ENCODE measurements at places on chromosomes 12 and 14.

DNA sequence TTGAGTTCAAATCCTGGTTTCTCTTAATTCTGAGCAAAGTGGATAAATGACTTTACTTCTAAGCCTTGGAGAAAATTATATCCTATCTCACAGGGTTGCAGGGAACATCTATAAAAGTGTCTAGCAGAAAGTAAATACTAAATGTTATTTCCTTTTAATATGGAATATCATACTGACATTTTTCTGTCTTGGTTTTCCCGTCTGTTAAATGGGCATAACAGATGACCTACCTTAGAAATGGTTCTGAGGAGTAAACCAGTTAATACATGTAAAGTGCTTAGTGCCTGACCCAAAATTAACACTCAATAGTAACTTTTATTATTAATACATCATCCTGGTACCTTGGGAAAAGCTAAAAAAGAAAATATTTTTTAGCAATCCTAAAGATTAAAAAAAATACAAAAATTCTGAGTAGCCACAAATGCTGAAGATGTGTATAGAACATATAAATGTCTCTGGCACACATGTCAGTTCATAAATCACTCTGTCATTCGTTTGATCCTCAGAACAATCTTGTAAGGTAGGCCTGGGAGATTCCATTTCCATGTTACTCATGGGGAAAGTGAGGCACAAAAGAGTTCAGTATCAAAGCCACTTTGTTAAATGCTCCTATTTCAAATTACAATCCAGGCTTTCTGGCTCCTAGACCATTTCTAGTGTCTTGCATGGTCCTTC, 1.3 kb downstream of the VIPAS39 start:
- no peak for DNase-seq

DNA sequence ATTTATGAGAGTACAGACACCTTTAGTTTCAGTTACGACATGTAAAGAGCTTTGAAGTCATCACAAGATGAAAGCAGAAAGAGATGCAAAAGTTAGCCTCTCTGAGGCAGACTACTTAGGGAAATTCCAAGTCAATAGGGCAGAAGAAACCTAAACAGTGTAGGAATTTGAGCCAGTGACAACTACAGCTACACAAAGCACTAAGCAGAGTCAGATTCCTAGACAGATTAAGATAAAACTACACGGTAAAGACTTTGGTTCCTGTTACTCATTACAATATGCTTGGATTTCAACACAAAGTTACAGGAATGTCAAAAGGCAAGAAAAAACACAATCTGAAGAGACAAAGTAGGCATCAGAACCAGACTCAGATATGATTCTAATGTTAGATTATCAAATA, 1302.3 kb downstream of the FSCB start:
- DNase-seq: no peak

- DNase-seq: no peak
Observed at GRCh38 chr12:11827091-11828061, 177.9 kb downstream of the ETV6 start.

- DNase-seq: no peak
Observed at GRCh38 chr14:94403312-94403932, 15.0 kb upstream of the SERPINA1 start.

DNA sequence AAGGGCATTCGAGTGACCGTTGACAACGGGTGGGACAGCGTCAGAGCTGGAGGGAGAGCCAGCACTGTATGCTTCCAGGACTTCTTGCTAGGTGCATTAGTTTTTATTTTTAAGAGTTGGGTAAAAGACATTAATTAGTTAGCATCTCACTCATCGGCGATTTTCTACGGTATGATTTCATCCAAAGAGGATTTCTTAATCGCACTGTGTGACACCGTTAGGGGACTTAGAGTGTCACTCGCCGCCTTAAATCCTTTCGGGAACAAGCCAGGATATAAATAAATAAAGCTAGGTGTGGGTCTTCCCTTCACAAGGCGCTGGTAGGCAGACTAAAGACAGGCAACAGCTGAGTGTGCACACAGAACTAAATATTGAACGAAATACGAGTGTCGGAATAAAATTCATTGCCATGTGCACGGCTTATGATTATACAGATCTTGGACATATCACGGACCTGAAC, 869 bp upstream of the NOVA1 start:
- DNase-seq: no peak

DNA sequence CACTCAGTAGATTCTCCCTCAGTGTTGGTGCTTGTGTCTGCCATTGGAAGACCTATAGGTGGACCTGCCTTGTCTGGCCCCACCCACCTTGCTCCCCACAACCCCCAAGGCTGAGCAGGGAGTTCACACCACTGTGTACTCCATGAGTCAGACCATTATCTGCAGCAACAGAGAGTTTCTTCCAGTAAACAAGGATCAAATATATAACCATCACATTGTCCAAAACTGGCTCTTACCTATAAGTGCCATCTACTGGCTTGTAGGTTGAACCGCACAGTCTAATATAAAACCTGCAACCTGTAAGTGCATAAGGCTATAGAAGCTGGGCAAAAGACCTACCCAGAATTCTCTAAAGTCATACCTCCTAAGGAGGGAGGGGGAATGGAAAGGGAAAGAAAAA, 7.9 kb downstream of the TAS2R13 start:
- no peak for DNase-seq

DNA sequence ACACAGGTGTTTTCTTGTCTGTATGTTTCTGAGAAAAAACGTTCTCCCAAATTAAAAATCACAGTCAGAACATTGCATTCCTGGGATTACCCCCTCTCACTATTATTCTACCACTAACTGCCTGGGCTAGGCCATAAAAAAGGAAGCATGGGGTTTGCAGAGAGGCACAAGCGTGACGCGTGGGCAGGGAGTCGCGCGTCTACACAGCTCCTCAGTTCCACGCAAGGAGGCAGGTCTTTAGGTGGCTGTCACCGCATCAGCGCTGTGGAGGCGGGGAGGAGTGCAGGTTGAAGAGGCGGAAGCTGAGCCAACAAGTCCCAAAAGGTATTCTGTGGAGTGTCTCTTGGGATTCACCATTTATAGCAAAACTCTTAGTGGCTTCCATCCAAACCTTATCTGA, 109.9 kb downstream of the RIMBP2 start:
- DNase-seq: no peak

DNA sequence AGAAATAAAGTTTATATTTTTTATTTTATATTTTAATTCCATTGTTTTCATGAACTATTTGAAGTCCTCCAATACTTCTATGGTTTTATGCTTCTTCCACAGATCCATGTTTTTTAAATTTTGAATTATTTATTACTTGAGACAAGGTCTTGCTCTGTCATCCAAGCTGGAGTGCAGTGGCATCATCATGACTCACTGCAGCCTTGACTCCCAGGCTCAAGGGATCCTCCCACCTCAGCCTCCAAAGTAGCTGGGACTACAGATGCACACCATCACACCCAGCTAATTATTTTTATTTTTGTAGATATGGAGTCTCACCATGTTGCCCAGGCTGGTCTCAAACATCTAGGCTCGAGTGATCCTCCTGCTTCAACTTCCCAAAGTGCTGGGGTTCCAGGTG, 28.8 kb upstream of the DLGAP5 start:
- DNase-seq: no peak

DNA sequence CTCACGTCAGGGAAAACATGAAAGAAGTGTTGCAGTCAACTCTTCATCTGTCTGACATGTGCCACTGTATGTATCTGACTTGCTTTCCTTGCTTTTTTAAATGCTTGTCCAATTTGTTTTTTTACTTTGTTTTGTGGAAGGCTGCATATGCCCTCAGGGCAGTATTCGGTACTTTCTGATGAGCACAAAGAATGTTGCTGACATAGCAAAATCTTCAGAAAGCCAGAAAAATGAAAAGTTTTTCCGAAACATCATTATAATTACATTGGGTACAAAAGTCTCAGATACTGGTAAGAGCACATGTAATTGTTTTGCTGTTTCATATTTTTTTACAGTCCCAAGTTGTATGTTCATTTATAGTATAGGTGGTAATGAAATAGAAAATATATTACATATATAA, 144.3 kb downstream of the NTS start:
- DNase-seq: no peak

GRCh38 chr12:13890943-13891342, 90.5 kb downstream of the GRIN2B start:
- no peak for DNase-seq

GRCh38 chr12:117076410-117077372, 22.5 kb downstream of the TESC start:
- no peak for DNase-seq

GRCh38 chr12:79842630-79843029, 92.3 kb downstream of the PPP1R12A start:
- DNase-seq: no peak

DNA sequence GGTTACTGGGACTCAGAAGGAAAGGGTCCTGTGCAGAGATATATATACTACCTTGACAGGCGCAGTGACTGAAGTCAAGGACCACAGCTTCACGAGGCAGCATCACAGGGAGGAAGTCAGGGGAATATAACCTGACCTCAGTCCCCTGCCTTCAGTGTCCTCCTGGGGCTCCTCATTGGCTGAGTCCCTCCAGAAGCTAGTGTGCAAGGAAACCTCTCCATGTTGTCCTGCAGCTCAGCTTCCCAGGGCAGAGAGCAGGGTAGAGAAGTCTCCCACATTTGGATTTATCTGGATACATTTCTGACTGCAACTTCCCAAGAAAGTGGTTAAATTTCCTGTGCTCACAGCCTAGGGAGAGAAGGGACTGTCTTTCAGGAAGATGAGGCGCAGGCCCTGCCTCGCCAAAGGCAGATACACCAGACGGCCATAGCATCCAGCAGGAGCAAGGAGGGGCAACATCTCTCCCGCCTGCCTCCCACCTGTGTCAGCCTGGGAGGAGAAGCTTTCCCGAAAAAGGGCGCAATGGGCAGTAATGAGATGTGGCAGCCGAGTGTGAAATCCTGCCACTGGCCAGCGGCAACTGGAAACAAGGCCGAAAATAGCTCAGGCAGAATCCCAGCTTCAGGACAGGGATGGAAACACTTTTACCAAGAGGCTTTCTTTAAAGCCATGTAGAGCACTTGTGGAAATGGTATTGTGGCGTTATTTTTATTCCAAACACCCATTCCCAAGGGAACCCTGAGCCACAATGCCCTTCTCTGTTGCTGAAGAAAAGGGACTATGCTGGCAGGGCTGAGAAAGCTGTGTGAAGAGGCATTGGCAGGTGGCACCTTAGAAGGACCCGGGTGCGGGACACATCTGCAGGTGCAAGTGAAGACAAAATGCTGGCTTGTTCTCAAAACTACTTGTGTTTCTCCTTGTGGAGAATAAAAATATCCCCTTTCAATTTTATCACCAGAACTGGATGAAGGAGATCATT, 54.9 kb upstream of the HIF1A start:
- no peak for DNase-seq

DNA sequence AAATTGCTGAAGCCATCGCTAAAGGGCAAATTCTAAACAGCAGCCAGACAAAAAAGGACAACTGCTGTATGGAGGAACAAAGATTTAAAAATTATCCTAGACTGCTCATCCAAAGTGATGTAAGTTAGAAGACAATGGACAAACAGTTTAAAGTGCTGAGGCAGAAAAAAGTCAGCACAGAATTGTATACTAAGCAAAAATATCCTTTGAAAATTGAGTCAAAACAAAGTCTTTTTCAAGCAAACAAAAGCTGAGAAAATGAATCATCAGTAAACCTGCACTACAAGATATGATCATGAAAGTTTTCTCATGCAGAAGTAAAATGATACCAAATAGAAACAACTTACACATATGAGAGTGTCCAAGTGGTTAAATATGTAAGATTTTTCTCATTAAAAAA, 43.6 kb downstream of the EML5 start:
- DNase-seq: no peak

- no peak for DNase-seq
Observed at GRCh38 chr12:60842181-60842580, 1246.4 kb downstream of the SLC16A7 start.

GRCh38 chr14:74636424-74637177, 24.6 kb upstream of the LTBP2 start:
- no peak for DNase-seq

DNA sequence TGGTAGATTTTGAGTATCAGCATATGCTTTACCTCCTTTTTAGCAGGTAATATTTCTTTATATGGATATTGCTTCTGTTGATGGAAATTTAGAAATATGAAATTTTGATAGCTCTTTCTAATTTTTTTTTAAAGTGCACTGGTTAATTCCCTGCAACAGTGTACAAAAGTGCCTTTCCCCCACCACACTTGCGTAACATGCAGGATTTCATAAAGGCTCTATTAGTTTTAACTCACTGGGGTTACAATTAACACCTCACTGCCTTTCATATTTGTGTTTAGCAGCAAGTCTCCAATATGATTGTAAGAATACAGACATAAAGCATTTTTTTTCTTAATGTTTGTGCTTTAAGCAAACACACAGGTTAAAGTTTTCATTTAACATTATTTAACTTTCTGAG, 25.6 kb downstream of the MNAT1 start:
- DNase-seq: no peak

DNA sequence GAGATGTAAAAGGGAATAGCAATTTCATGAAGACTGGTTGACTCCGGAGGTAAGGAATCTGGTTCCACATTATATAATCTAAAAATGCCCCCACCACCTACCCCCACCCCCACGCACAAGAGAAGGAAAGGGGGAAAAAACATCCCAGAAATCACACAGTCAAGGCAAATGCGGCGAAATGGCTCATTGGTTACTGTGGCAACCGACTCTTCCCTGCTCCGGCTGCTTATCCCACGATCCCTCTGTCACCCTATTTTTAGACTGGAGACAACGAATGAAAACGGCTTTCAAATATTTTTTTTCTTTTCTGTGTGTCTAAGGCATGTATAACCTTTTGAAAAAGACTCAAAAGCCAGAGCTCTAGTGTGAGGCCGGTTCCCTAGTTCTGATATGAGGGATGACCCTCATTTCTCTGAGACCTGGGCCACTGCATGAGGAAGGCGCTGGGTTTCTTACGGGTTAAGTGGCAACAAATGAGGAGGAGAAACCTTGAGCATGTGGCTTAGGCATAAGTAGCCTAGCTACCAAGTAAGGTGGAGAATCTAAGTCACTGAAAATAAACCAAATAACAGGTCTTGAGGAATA, 148.3 kb upstream of the GRIN2B start:
- no peak for DNase-seq

GRCh38 chr14:22533057-22533704, 55.8 kb downstream of the DAD1 start:
- DNase-seq: no peak

- DNase-seq: no peak
Observed at GRCh38 chr12:77777274-77777673, 53.4 kb upstream of the NAV3 start.

GRCh38 chr12:19299765-19300164, 139.5 kb upstream of the AEBP2 start:
- DNase-seq: no peak

DNA sequence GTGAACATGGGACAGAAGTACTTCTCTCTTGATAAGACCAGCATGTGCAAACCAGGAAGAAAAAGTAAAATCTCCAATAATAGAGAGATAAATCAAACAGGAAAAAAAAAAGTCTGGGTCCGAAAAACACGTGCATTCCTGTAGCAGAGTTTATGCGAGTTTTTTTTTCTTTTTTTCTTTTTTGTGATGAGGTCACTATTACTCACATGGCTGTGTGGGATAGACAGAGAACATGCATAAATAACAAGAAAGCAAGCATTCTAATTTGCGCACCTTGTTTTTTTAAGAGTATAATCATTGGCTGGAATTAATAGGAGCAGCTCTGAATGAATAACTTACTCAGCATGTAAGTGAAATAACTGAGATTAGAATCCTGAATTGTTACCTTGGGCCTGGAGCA, 91.9 kb upstream of the CPM start:
- no peak for DNase-seq
